ENCODE measurements at places on chromosomes 13 and 19. TPM values are rescaled to one million over a fixed set of nuclear protein-coding genes. Genes with fewer than 3 reads are reported as not detected.

The SYDE1 gene
- 53.5 TPM for total RNA-seq

The GPR183 gene
- 25.3 TPM for total RNA-seq

The NR2C2AP gene
- total RNA-seq: 9.8 TPM

The ARGLU1 gene
- 142 TPM for total RNA-seq

The TLE6 gene
- total RNA-seq: 3.5 TPM

The FXYD1 gene
- 202 TPM for total RNA-seq

The SRRM5 gene
- total RNA-seq: 0.51 TPM

The LMO7 gene
- 76.8 TPM for total RNA-seq

The LILRA2 gene
- total RNA-seq: 3.7 TPM

The CGB5 gene
- not detected for total RNA-seq

The GPC5 gene
- 1.5 TPM for total RNA-seq

The CAPN12 gene
- total RNA-seq: 1.9 TPM

The ZNF724 gene
- total RNA-seq: 2.6 TPM

The MZF1 gene
- total RNA-seq: 17.7 TPM

The MLNR gene
- not detected for total RNA-seq

The LHFPL6 gene
- total RNA-seq: 214 TPM

The DPY19L3 gene
- 33.5 TPM for total RNA-seq

The KLK15 gene
- not detected for total RNA-seq

The CEACAM5 gene
- total RNA-seq: 0.30 TPM

The PTGER1 gene
- total RNA-seq: 2.3 TPM

The URAD gene
- total RNA-seq: not detected

The TINCR gene
- 0.96 TPM for total RNA-seq

The IFNL1 gene
- total RNA-seq: not detected

The IQCN gene
- 8.1 TPM for total RNA-seq

The EDNRB gene
- 39.9 TPM for total RNA-seq

The PBX4 gene
- total RNA-seq: 0.65 TPM

The FFAR1 gene
- total RNA-seq: not detected

The NCAN gene
- not detected for total RNA-seq

The C19orf33 gene
- total RNA-seq: 2.0 TPM

The ZNF554 gene
- total RNA-seq: 6.1 TPM

The ZGLP1 gene
- 3.1 TPM for total RNA-seq

The NLRP4 gene
- total RNA-seq: not detected

The CDX2 gene
- total RNA-seq: not detected

The LIG4 gene
- 10.3 TPM for total RNA-seq

The CEACAM7 gene
- total RNA-seq: not detected

The LHB gene
- total RNA-seq: 0.84 TPM

The PSG6 gene
- not detected for total RNA-seq

The ZNF709 gene
- 5.1 TPM for total RNA-seq

The MRI1 gene
- 25.5 TPM for total RNA-seq

The ZNF320 gene
- 11.7 TPM for total RNA-seq

The ZNF441 gene
- total RNA-seq: 13.2 TPM

The PLIN5 gene
- 2.0 TPM for total RNA-seq

The VSIG10L gene
- total RNA-seq: 1.7 TPM

The NUP58 gene
- 36.5 TPM for total RNA-seq

The CEACAM1 gene
- 5.2 TPM for total RNA-seq

The SYMPK gene
- total RNA-seq: 52.0 TPM

The CDC16 gene
- total RNA-seq: 65.2 TPM

The PGLYRP2 gene
- not detected for total RNA-seq

The C1QTNF9 gene
- 0.99 TPM for total RNA-seq

The PLVAP gene
- total RNA-seq: 411 TPM

Measured in aorta (tissue), 5 donors.